ENCODE measurements at places on chromosomes 3 and 15. TPM values are rescaled to one million over a fixed set of nuclear protein-coding genes. Genes with fewer than 3 reads are reported as not detected.

MELTF gene
- 5.4 TPM for total RNA-seq

GOLGA8T gene
- total RNA-seq = 0.54 TPM

OR5K2 gene
- total RNA-seq = not detected

DNA sequence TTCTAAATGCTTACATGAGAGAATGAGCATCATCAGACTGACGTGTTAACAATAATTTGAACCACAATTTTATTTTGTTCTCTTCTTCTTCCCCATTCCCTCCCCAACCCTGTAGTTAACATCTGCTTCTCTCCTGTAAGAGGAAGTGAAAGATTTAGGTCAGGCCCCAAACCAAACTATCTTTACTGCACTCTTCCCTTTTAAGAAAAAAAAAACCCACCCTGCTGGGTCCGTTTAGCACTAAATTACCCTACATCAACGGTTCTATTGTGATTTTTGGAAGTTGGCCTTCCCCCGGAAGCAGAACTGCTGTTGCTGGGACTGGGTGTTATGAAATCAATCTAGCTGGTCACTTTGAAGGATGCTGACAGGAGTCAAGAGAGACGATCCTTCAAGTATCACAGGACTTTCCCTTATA is 49.4 kb downstream of the NFKBIZ start:
- H3K27ac ChIP-seq = no peak overlapping the region
- no peaks in the 10 kb centered on the region for H3K27me3 ChIP-seq
- H3K36me3 ChIP-seq = no peaks in the 10 kb centered on the region
- H3K4me3 ChIP-seq = no peak overlapping the region
- no peak for DNase-seq

- no peak overlapping the region for H3K4me3 ChIP-seq
- no peak for DNase-seq
- no peak overlapping the region for H3K27ac ChIP-seq
- H3K36me3 ChIP-seq = no peaks in the 10 kb centered on the region
These were observed 10.5 kb downstream of the ABCF3 start for GRCh38 chr3:184196536-184196935.

GRCh38 chr3:101270149-101270548 is 50.2 kb downstream of the IMPG2 start:
- H3K27me3 ChIP-seq = peaks cover 59% of the 10 kb centered on the region
- H3K4me3 ChIP-seq = no peak overlapping the region
- H3K27ac ChIP-seq = no peak overlapping the region

GRCh38 chr15:32878869-32879805 is 161.3 kb downstream of the GREM1 start:
- no peaks in the 10 kb centered on the region for H3K27me3 ChIP-seq
- no peak overlapping the region for H3K27ac ChIP-seq
- H3K36me3 ChIP-seq = no peaks in the 10 kb centered on the region
- no peak for DNase-seq

- DNase-seq = no peak
- H3K4me1 ChIP-seq = peaks cover 12% of the 10 kb centered on the region
- H3K4me3 ChIP-seq = no peak overlapping the region
- H3K27ac ChIP-seq = no peak overlapping the region
- no peaks in the 10 kb centered on the region for H3K27me3 ChIP-seq
- H3K36me3 ChIP-seq = no peaks in the 10 kb centered on the region
These were observed 163.4 kb upstream of the NR2E3 start for GRCh38 chr15:71646767-71647486.

- no peaks in the 10 kb centered on the region for H3K36me3 ChIP-seq
- no peak overlapping the region for H3K27ac ChIP-seq
- no peaks in the 10 kb centered on the region for H3K4me1 ChIP-seq
- no peak for DNase-seq
- H3K4me3 ChIP-seq = no peak overlapping the region
These were observed 83.2 kb upstream of the EOMES start for GRCh38 chr3:27805282-27805681.

Measured in GM23338 (cell line).